ENCODE measurements at places on chromosomes 6 and 20.

DNA sequence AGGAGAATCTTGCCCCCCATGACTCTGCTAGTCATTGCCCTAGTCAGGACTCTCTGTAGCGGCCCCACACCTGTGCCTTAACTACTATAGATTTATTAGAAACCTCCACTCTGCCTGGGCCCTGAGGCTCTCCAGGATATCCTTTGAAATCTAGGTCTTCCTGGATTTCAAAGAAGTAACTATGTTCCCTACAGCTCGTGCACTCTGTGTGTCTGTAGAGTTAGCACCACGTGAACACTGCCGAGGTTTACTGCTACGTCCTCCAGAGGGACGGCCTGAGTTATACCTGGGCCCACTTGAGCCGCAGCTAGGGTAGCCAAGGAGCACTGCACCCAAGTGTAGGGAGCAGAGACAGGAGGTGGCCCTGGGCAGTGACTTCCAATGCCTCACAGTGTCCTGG lies 19.8 kb downstream of the GLP1R start:
- no peak for DNase-seq

GRCh38 chr6:40825102-40825501 lies 213.9 kb downstream of the UNC5CL start:
- no peak for DNase-seq

DNA sequence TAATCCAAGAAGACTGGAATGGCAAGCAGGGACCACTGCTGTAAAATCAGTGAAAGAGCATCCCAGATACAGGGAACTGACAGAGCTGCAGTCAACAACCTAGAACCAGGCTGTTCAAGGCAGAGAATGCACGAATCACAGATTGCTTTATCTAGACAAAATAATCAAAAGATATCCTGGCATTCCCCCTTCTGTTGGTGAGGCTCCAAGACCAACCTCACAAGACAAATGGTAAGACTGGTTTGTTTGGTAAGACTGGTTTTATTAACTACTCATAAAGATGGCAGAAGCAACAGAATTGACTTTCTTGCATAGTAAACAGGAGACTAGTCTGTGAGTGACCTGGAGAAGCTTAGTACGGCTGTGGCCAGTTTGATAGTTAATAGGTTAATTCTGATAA lies 88.8 kb upstream of the AHI1 start:
- no peak for DNase-seq

GRCh38 chr6:33147807-33148666 lies 44.2 kb downstream of the COL11A2 start:
- DNase-seq: peak; percentile 52

DNA sequence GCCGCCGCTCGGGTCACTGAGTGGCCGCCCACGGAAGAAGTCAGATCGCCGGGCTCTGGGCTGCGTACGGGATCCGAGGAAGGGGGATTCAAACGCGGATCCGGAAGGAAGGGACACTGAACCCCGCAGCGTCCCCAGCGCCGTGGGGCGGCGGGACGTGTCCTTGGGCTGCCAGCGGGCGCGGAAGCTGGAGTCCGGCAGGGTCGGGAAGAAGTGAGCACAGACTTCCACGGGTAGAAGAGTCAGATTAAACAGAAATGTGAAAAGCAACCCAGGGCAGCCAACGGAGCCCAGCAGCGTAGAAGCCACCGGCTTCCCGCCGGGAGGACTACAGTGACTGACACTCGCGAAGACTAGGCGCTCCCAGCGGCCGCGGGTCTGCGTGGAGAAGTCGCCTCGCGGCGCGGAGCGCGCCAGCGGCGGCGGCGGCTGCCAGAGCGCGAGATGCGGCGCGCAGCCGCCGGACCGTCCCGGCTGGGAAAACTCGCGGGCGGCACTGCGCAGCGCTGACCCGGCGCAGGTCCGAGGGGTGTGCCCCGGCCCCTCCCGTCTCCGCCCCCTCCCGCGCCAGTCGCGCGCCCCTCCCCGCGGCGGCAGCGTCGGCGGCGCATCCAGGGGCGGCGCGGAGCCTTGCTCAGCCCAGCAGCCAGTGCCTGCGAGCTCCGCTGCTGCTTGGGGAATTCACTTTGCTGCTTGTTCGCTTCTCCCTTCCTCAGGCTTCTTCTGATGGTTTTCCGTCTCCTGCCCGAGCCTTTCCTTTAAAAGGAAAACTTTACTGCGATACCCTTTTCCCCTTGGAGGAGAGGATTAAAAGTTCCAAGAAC lies at the start of gene SAMD5:
Gene SAMD5 (plus strand): TSS at position 649 of the 824 bp plus-strand sequence. CDS start 239 bp downstream, outside the sequence.
- peak; percentile 83 for DNase-seq

DNA sequence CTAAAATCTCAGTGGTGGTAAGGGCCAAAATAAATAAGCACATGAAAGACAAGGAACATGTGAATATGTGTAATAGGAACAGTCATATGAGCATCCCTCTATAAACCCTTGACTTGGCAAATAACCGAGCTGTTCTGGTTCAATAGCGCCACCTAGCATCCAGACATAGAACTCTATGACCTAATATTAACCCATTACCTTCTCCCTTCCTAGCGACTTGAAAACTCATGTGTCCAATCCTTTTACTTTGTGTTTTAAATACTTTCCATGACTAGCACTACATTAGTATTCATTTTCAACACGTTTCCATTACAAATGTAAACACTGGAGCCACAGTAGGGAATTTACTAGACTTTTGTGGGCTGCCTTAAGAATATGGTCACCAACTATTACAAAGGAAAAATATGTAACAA lies 279.7 kb downstream of the UST start:
- peak; percentile 93 for DNase-seq

DNA sequence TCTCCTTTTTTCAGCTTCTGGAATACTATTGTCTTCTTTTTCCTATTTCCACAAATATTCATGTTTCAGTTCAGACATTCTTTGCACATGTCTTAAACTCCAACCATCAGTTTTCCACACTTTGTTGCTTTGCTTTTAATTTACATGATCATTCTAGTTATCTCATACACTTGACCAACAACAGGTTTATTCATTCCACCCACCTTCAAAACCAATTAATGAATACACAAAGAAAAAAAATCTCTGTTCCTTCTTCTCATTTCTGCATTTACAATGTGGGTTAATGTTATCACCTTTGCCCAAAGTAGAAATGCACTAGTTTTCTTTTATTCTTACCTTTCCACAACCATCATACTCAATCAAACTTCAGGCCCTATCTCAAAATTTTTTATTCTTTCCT lies 216.7 kb downstream of the FRK start:
- DNase-seq: no peak

DNA sequence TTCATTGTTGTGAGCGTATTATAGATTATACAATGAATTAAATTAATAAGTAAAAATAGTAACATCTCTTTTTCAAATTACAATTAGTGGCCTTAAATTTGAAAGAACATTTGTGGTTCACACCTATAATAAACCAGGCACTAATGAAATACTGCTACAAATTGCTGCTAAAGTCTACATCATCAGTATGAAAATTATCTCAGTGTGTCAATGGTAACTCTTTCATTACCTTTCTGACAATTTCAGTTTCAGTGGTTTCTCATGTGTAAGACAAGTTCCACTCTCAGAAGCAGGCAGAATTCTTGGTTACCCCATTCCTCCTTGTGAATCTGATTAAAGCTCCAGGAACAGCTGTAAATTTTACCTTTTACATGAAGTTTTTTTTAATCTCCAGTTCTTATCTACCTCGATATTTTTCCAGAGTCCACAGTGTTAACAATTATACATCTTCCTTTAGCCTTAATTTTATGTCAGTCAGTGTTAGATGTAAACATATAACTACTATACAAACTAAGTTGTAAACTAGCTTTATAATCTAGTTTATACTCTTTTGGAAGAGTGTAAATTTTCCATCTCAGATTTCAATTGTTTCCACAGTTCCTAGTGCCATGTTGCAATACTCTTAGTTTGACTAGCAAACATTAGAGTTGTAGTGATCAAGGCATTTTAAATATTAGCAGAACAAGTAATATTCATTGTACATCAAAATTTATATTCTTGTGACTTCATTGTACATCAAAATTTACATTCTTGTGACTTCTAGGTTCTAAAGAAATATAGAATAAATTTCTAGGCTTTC lies 1038.4 kb downstream of the EPHA7 start:
- DNase-seq: no peak

DNA sequence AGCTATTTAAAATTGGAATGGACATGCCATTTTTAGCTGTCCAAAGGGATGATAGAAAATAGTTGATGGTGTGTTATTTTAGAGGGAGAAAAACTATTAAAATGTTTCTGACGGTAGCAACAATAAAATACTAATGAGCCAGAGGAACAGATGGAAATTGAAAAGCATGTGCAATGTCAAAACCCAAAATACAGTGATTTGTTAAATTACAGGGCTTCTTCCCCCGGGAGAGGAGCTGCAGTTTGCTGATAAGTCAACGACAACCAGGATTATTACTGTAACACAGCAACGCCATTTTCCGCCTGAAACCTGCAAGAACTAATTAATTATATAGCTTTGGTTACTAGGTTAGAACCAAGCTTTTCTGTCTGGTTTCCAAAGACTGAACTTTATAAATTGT lies 179.6 kb upstream of the SPTLC3 start:
- no peak for DNase-seq

DNA sequence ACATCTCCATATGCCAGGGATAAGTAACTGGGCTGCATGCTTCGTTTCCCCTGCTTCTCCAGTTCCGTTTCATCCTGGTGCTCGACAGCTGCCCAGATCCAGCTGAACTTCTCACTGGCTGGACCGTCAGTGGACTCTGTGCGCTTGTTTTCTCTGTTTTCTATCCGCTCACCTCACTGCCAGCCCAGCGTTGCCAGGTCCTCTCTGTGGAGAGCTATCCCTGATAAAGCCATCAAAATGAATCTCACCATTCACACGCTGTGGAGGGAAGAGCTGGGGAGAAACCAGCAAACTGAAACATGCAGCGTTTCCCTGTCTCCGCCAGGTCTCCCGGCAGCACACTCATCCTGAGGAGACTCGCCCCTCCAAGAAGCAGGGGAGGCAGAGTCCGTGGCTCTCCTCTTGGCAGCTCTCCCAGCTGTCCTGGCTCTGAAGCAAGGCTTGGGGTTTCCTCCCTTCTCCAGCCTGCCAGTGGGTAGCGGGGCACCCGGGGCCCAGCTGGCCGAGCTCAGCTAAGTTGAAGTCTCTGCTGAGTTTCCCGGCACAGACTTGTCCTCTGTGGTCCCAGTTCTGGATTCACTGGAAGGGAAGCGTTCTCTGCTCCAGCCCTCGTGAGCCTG lies 160.9 kb downstream of the DTNBP1 start:
- DNase-seq: peak; percentile 80

- peak; percentile 54 for DNase-seq
Observed at GRCh38 chr6:16316741-16317251, 78.4 kb downstream of the GMPR start.

DNA sequence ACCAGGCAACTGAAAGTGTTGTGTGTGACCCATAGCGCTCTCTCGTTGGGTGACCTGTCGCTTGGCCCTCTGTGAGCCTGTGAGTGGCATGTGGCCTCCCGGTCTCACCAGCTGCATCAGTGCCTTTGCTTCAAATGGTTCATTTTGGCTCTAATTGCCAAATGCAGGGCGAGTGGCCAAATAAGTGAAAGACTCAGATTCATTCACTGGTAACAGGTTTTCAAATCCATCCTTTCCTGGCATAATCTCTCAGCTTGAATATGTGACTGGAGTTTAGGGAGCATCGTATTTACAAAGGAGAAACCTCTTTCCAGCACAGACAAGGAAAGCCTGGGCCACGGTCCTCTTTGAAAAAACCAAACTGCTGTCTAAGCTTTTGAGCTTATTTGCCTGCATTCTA lies 321.6 kb upstream of the QKI start:
- DNase-seq: no peak

GRCh38 chr6:136739501-136739900 lies 52.8 kb downstream of the MAP3K5 start:
- no peak for DNase-seq

DNA sequence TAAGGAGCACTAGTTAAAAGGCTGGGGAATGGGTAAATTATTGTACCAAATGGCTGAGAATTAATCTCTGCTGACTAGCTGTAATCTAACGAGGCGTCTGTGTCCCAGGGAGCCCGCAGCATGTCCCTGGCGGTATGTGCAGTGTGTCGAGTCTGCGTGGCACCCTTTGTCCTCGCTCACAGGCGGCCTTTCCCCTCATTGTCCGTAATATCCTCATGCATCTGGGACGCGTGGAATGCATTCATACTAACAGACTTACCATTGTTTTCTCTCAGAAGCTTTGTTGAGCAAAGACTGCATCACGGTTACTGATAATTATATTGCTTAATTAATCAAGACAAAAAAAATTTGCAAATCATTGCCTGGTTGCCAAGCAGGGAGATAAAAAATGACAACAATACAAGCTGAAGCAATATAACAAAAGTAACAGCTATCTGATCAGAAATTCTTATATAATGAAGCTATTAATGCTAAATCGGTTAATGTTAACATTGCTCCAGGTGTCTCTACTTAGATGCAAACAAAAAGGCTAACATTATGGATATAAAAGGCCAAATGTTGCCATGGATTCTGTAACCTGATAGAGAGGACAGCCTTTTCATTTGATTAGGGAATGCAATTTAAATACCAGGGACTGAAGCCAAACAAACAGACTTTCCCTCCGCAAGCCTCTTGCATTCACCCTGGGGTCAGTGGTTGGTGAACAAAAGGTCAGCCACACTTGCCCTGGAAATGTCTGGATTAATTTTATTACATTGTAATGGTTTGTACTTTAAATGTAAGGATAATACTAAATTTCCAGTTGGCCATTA lies 124.8 kb downstream of the INSM1 start:
- no peak for DNase-seq

DNA sequence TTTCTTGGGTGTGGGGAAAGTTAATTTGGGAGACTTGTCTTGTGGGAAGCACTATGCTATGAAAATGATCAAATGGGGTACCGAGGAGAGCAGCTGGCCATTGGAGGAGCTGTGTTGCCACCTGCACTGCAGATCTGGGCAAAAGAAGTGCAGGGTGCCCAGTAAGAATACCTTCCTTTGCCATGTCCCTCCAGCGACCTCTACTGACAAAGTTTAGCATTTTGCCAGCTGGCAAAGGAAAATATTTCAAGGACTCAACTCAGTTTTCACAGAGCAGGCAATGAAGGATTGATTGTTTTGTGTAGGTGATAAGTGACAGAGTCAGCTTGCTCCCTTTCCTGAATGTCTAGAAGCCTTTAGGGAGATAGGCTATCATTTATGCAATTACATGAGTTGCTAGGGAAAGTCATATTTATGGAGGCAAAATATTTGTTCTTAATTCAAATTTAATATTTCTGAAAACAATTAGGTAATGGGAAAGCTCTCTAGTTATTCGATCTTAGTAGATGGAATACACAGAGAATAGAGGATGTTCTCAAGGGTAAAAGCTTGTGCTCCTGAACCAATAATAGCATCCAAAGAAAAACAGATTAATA lies 118.4 kb downstream of the FARS2 start:
- DNase-seq: peak; percentile 39

DNA sequence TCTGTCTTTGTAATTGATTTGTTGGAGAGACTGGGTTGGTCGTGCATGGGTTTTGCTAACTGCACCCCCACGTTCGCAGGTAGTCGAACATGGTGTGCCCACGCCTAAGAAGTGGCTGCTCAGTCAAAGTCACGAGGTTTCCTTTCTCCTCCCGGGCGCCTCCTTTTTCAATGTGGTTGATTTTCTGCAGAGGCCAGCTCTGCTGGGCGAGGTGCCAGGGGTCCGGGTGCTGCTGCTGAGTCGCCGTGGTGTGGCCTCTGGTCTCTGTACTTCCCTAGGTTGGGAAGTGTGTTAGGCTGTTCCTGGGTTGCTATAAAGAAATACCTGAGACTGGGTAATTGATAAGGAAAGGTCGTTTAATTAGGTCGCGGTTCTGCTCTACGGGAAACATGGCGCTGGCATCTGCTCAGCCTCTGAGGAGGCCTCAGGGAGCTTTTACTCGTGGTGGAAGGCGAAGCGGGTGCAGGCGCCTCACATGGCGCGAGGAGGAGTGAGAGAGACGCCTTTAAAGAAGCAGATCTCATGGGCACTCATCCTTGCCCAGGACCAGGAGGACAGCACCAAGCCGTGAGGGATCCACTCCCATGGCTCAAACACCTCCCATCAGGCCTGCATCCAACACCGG lies 14.1 kb downstream of the OSBPL2 start:
- peak; percentile 13 for DNase-seq

All from iris pigment epithelial cell (primary cell).